NCI-H460 (cell line): ENCODE measurements at places on chromosomes 6 and 20. TPM values are rescaled to one million over a fixed set of nuclear protein-coding genes. Genes with fewer than 3 reads are reported as not detected.

- DNase-seq = no peak
Observed at GRCh38 chr6:69881322-69882151, 15.2 kb downstream of the COL19A1 start.

DNA sequence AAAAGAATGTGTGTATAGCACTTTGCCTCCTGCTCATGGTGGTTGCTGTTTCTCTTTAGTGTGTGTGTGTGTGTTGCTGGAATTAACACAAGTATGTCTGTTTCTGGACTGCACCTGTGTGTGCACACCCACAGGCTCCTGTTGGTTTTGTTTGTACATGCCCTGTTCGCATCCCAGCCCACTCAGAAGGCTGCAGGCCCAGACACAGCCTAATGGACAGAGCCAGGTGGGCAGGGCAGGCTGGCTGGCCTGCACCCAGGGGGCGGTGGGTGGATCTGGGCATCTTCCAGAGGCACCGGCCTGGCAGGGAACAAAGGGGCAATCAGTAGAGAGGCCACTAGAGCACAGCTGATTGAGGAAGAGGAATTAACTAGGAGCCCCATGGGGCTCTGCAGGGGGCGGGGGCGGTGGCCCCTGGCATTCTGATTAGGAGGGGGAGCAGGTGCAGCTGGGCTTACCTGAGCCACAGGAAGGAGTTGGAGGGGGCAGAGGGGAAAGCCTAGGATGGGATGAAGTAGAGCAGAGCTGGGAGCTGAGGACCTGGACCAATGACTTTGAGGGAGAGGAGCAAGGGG is 21.9 kb downstream of the CD40 start:
- no peak for DNase-seq

GRCh38 chr6:97841763-97842162 is 558.7 kb upstream of the MMS22L start:
- DNase-seq = no peak

Gene ATP6V1G2
- total RNA-seq = 0.23 and 0.27 TPM in 2 replicates

- no peak for DNase-seq
Observed at GRCh38 chr6:157659536-157660271, 163.3 kb upstream of the SNX9 start.

DNA sequence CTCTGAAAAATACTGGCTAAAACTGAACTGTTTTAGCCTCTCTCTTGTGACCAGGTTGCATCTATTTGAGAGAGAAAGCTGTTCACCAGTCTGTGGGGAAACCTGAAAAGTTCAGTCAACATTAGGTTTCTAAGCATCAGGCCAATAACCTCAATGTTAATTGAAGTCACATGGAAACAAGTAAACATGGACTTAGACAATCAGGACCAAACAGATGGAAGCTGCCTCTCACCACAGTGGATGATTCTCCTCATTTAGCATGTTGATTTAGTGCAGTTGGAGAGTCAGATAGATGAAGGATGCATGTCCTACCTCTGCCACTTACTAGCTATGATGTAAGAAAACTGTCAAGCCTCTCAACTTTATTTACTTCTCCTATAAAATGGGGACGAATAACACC is 18.2 kb downstream of the SCGN start:
- DNase-seq = no peak

- DNase-seq = no peak
Observed at GRCh38 chr6:35566794-35567193, 54.1 kb upstream of the TULP1 start.

Gene DNMT3B
- total RNA-seq = 1.0 and 2.2 TPM in 2 replicates

- DNase-seq = no peak
Observed at GRCh38 chr6:157285422-157285779, 37.9 kb downstream of the TMEM242 start.

Gene LINC00237
- not detected in 2 replicates for total RNA-seq

DNA sequence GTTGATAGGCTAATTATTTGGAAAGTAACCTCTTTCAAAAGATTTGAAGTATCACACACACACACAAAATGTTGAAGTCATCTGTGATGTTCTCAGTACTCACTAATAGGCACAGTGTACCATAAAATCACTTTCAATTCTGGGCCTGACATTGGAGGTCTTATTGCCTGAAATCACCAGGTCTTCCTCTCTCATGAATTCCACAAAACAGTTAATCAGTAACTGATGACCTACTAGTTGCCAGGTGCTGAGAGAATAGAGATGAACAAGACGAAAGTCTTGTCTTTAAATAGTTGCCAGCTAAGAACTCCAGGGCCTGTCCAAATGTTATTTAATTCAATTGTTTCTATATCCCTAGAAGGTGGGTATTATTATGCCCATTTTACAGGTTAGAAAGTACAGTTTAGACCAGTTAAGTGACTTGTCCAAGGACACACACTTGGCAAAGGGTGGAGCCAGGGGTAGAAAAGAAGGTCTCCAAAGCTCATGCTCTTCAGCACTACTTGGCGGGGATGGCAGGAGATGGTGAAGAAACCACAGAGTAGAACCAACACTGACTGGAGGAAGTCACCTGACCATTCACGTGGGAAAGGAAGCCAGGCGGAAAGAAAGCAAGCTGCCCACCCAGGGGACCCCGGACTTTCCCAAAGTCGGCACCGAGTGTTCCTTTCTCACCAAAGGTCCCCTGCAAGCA is 116.4 kb downstream of the KIF6 start:
- DNase-seq = no peak

DNA sequence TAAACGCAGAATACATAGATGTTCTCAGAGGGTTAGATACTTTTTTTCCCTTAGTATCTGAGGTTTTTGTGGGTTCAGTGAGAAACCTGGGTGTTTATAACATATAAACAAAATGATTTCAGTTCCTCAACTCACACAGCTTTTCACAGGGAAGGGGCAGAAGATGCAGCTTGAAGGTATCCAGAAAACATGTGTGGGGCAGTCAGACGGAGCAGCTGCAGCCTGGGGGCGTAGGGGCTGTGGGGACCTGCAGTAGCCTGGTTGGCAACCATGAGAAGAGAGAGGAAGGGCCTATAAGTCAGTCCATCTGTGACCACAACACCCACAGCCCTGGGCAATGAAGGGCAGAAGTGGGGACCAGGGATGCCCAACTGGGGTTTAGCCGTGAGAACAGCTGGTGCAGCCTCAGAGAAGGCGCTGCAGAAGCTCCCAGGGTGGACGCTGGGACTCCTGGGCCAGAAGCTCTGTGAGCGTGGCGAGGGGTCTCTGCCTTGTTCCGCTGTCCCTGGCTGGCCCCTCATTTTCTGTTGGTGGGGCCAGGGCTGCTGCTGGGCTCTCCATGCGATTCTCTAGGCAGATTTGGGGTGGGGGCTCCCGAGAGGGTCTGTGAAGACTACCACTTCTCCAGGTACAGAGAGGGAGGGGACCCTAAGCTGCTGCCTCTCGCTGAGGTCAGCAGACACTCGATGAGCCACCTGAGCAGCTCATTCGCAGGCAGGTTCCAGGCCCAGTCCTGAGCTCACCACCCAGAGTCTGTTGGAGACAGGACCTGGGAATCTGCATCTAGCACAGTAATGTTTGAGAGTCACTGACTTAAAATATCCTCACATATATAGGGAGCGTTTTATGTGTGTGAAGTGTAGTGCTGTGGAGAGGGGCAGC is 181.2 kb downstream of the ZDHHC14 start:
- DNase-seq = no peak

GRCh38 chr6:109240370-109241084 is 141.7 kb downstream of the CD164 start:
- no peak for DNase-seq

Gene ESF1
- total RNA-seq = 25.6 and 28.9 TPM in 2 replicates

DNA sequence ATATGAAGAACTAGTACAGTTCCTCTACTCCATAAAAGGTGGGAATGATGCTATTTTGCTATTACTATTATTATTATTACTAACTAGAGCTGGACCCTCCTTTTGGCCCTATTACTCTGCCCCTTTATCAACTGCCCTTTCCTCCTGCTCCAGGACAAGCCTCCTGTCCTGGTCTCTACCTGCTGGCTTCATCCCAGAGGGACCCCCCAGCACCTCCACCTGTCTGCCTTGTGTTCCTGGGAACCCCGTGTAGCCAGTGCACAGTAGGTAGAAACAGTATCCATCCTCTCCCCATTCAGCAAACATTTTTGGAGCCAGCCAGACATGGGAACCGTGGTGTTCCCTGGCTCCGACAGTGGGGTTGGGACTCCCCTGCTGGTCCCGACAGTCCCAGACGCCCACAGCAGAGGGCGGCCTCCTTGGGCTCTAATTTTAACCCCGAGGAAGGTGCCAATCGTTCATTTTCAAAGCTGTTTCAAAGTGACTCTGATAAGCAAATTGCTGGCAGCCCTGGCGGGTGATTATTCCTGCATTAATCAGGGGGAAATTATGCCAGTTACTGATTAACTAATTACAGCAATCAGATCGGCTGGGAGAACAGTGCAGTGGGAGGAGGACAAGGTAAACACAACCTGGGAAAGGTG is 44.2 kb upstream of the MDGA1 start:
- DNase-seq = no peak

Gene LY6G6D
- total RNA-seq = not detected in 2 replicates

DNA sequence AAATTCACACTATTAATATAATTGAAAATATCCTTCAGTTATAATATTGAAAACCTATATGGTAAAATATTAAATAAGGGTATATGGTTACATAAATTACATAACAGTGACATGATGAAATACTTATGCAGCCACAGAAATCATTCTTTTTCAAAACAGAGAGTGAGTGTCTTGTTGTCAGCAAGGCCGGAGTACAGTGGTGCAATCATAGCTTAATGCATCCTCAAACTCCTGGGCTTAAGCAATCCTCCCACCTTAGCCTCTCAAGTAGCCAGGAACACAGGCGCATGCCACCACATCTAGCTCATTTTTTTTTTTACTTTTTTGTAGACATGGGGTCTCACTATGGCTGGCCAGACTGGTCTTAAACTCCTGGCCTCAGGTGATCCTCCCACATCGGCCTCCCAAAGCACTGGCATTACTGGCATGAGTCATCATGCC is 40.4 kb downstream of the FAM8A1 start:
- peak; percentile 27 for DNase-seq

- no peak for DNase-seq
Observed at GRCh38 chr20:8913456-8913855, 155.4 kb upstream of the PLCB4 start.

GRCh38 chr20:20143646-20144045 is 91.3 kb downstream of the CFAP61 start:
- no peak for DNase-seq

Gene CASS4
- 0.05 TPM in 1 of 2 replicates, not detected in the other for total RNA-seq

Gene RPP40
- total RNA-seq = 38.6 and 42.0 TPM in 2 replicates

DNA sequence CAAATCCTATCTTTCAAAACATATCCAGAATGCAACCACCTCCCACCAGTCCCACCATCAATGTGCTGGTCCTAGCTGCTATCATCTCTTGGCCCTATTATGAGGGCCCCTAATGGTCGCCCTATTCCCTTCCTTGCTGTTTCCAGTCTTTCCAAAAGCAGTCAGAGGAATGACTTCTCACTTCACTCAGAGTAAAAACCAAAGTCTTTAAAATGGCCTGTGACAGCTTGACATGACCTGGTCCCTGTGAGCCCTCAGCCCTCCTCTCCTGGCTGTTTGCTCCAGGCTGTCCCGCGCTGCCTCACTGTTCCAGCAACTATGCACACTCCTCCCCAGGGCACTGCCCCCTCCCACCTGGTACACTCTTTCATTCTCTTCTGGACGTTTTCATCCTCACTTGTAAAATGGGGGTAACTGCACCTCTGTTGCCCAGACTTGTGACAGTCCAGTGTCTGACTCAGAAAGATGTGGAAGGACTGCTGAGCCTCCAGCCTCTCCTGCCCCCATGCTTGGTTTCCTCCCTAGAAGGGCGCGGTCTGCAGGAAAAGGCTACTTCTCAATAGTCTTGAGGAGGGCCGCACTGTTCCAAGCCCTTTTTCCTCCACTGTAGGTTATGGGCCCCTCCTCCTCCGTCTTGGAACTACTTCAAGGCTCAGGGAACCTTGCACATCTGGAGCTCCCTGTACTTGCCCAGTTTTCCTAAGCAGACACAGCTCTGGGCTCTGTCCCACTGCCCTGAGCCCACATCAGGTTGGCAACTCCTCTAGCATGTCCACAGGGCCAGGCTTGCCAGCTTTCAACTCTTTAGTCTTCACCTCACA is 64.7 kb downstream of the MYH7B start:
- DNase-seq = no peak

- DNase-seq = no peak
Observed at GRCh38 chr6:170221052-170221752, 69.7 kb downstream of the DLL1 start.

DNA sequence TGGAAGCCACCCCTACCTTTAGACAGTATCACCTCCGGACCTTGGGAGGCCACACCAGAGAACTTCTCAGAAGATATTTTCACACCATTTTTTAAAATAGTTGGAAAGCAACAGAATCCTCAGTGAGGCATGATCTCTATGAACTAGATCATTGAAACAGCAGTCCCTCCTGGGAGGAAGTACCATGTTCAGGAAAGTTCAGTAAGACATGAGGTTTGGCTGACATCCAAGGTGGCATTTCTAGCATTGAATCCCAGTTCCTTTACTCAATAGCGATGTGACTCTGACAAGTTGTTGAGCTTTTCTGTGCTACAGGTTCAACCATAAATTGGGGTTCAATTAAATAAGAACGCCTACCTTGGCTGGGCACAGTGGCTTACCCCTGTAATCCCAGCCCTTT is 169.0 kb downstream of the TBC1D7 start:
- DNase-seq = no peak

DNA sequence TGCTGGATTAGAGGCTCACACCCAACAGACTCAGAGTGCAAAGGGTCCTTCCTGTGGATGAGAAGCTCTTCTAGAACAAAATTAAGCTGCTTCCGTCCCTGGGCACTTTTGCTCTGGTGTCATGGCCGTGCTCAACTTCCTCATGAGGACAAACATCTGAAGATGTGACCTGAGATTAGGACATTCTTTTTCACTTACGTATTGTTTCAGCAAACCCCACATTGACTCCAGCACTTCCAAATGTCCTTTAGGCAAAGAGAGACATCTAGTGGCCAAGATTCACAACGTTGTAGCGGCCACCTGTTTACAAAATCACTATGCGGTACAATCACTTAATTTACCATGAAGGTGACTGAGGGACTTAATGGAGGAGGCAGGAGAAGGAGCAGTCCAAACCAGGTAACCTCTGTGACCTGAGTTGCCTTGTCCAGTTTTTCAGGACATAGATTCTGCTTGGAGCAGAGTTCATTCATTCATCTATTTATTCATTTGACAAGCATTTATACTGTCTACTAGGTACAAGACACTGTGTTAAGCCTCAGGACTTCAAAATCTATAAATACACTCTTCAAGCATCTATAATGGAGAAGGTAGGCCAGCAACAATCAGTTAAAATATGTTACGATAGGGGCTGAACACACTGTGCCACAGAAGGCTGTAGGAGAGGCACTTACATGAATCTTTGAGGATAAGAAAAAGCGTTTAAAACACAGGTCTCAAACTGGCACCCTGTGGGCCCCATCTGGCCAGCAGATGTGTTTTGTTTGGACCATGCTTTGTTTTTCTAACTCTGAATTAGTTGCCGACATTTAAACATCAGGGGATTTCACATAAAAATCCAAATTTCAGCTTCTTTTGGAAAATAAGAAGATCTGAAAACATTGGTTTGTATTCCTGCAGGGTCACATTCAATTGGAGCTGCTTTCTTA is 5.6 kb upstream of the ADGRF1 start:
- peak; percentile 46 for DNase-seq

- DNase-seq = no peak
Observed at GRCh38 chr20:5484926-5485325, 168.2 kb upstream of the PROKR2 start.

- no peak for DNase-seq
Observed at GRCh38 chr6:36422714-36423100, 19.9 kb downstream of the PXT1 start.

Gene CD24
- total RNA-seq = 303 and 305 TPM in 2 replicates
